ENCODE measurements at places on chromosomes 12 and 14.
A peak's percentile ranks its signal among the peaks of the same experiment; 100 is the strongest.

- DNase-seq: no peak
These were observed 98.7 kb downstream of the ERGIC2 start for GRCh38 chr12:29282031-29282816.

- peak; percentile 48 for DNase-seq
These were observed 27.4 kb downstream of the OAS2 start for GRCh38 chr12:113005762-113006161.

DNA sequence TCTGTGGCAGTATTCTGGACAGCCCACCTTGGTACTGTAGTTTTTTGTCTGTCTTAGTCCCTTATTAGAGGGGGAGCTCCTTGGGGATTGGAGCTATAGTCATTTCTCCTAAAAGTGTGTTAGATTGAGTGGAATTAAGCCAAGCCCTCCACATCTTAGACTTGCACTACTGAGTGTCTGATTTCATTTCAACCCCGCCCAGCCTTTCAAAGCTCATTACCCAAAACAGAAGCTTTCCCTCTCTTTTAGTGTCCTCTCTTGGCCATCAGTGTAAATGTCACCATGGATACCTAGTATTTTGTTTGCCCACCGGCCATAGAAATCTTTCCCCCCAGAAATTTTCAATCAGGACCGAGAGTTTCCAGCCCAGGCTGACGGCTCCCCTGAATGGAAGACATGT lies 74.5 kb downstream of the LRRC74A start:
- no peak for DNase-seq

- DNase-seq: no peak
These were observed 72.7 kb downstream of the PTPRR start for GRCh38 chr12:70847871-70848270.

- DNase-seq: no peak
These were observed 8.4 kb downstream of the FGD4 start for GRCh38 chr12:32407795-32408194.

Measured in OCI-LY7 (cell line).